NCI-H2107 (cell line): ENCODE measurements at places on chromosomes 1 and 21.

DNA sequence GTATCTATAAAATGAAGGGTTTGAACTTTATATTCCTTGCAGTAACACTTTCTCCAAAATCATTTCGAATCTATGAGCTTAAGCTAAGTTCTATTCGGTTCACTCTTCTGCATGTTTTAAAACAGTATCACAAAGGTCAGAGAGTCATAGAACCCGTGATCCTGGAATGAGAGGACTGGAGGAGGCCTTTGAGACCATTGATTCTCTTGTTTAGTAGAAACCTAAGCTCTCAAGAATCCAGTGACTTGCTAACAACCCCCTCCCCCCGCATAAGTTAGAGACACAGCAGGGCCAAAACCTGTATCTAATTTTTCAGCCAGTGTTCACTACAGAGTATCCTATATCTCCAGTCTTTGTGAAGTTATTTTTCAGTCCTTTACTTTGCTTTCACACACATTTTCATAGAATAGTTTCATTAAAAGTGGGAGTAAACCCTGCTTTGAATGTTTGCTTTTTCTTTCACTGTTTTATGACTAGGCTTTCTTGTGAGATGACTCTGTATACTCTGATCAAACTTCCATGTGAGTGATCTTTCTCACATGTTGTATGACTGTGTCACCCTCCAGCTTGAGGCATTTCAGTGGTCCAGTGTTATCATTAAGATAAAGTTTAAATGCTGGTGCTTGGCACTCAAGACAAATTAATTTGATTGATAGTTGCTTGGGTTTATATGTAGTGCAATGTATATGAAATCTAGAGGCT lies 275.4 kb upstream of the SGIP1 start:
- no peak for DNase-seq

DNA sequence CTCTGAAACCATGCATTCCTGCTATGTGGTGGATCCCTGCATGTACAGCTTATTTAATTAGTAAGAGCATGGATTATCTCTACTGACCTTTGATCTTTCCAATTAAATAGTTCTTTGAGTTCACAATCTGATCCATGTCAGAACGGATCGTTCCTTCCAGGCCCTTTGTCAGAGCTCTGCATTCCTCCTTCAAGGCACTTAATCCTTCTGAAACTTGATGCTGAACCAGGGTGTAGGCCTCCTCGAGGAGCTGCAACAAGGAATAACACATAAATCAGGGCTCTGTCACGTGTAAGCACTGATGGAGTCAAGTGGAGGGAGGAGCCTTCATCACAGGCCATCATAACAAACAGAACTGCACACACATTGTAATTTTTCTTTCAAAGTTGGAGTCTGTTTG lies 68.4 kb upstream of the EDEM3 start:
- peak; percentile 24 for DNase-seq

DNA sequence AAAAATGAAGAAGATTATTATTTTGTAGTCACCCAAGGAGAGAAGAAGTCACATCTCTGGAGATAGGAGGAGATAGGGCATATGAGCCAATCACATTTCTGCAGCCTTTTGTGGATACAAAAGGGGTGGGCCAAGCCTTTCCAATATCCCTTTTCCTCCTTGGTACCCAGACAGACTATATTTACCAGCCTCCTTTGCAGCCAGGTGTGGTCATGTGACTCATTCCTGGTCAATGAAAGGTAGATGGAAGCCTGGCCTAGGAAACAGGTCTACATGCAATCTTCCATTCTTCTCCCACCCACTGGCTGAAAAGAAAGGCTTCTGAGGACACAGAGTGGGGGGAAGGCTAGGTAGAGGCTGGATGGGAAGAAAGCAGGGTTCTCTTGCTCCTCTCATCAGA lies 58.1 kb upstream of the ERG start:
- DNase-seq, result no peak

- no peak for DNase-seq
Measured at GRCh38 chr1:10680487-10680886, 116.0 kb downstream of the CASZ1 start.

DNA sequence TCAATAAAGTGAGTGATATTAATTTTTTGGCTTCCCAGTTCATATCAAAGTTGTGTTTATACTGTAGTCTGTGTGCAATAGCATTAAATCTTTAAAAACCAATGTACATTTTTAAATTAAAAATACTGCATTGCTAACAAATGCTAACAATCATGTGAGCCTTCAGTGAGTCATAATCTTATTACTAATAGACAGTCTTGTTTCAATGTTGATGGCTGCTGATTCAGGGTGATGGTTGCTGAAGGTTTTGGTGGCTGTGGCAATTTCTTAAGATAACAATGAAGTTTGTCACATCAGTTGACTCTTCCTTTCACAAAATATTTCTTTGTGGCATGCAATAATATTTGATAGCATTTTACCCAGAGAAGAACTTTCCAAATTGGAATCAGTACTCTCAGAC lies 109.0 kb downstream of the ZMYM4 start:
- DNase-seq, result no peak

DNA sequence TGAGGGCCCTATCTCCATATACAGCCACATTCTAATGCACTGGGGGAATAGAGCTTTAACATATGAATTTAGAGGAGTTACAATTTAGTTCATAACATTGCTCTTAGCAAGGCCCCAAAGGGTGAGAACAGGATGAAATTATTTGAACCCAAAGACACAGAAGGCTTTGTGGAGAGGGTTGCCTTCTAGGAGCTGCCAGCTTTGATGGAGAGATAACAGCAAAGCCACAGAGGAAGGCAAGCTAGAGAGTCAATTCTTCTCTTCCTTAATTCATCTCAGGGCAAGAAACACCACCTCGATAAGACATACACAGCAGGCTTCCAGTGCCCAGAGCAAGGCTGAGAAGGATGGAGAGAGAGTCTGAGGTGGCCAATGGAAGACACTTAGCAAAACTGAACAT lies 94.8 kb upstream of the TMPRSS15 start:
- DNase-seq, result no peak

DNA sequence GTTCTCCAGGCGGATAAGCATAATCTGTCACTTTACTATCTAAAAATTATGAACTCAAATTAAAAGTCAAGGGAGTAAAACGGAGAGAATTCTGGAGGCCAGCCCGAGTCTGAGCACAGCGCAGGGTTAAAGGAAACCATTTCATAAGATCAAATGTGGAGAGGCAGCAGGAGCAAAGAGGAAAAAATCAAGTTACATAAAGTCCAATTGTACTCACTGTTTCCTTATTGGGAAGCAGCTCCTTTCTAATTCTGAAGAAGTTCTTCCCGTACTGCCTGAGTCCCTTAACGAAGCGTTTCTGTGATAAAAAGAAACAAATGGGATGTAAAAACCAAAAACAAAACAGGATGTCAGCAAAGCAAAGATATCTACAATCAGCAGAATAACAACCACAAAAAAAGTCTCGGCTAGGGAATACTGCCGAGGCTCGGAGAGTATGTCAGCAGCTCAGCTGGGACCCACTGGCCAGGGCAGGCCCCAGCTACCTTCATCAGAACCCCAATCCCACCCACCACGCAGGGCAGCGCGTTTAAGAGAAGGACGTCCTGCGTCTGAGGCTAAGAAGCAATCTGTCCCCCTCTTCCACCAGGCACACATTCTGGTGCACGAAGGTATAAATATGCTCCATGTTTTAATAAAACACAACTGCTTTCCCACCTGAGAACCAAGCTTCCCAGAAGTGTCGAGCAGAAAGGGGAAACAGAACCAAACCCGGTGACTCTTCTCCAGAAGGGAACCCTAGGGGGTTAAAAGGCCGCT lies 104.8 kb downstream of the SLC45A1 start:
- no peak for DNase-seq
